ENCODE measurements at places on chromosomes 13 and 19. TPM values are rescaled to one million over a fixed set of nuclear protein-coding genes. Genes with fewer than 3 reads are reported as not detected.

Gene C1QTNF9B
- not detected for total RNA-seq

Gene ZNF85
- total RNA-seq, result 0.24 TPM

Gene CCNA1
- 0.28 TPM for total RNA-seq

Gene ZNF607
- 5.8 TPM for total RNA-seq

Gene ATXN8OS
- not detected for total RNA-seq

Gene MED16
- 21.0 TPM for total RNA-seq

Gene PTGER1
- total RNA-seq, result not detected

Gene PRR22
- 1.3 TPM for total RNA-seq

Gene RFPL4AL1
- not detected for total RNA-seq

Gene ZNF565
- 4.5 TPM for total RNA-seq

Gene SHANK1
- 0.18 TPM for total RNA-seq

Gene RNF113B
- not detected for total RNA-seq

Gene TMEM59L
- 7.0 TPM for total RNA-seq

Gene FEM1A
- 5.2 TPM for total RNA-seq

Gene PRSS57
- total RNA-seq, result 0.23 TPM

Gene HIPK4
- 0.22 TPM for total RNA-seq

Gene DIRAS1
- 3.7 TPM for total RNA-seq

Gene LENG9
- total RNA-seq, result 7.1 TPM

Gene TNFSF13B
- 0.14 TPM for total RNA-seq

Gene FGF21
- total RNA-seq, result not detected

Gene F10
- total RNA-seq, result 0.31 TPM

Gene ZNF626
- not detected for total RNA-seq

Gene RAB20
- 1.8 TPM for total RNA-seq

Gene ZIC2
- 6.5 TPM for total RNA-seq
